ENCODE measurements at places on chromosomes 2 and 18.

GRCh38 chr2:238739668-238740067 lies 108.2 kb upstream of the TWIST2 start:
- DNase-seq = no peak

GRCh38 chr2:62459106-62459505 lies 46.9 kb downstream of the TMEM17 start:
- no peak for DNase-seq

DNA sequence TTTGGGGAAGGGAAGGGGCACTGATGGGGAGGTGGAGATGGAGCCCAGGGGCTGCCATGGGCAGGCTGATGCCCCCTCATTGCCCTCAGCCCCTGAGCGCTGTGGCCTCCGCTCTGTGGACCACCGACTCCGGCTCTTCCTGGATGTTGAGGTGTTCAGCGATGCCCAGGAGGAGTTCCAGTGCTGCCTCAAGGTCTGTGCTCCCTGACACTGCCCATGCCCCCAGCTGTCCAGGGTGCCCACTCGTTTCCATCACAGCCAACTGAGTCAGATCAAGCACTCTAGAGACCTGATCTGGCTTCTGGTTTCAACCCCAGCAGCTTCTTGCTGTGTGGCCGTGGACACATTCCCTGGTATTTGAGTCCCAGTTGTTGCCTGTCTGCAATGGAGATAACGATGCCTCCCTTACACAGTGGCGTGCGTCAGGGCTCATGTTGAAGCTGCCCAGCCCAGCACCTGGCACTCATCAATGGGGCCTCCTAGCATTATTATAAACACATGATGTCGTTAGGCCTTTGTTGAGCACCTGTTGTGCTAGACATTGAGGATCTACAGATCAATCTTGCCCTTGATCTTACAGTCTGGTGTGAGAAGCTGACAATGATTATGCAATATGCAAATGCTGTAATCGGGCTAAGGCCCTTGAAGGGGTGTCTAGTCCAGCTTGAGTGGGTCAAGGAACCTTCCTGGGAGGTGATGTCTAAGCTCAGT lies 14.4 kb downstream of the STK11IP start:
- no peak for DNase-seq

- DNase-seq = no peak
These were observed 1.5 kb upstream of the BUB1 start for GRCh38 chr2:110679337-110679707.

- no peak for DNase-seq
These were observed 453.0 kb upstream of the CDH20 start for GRCh38 chr18:60880184-60880583.

DNA sequence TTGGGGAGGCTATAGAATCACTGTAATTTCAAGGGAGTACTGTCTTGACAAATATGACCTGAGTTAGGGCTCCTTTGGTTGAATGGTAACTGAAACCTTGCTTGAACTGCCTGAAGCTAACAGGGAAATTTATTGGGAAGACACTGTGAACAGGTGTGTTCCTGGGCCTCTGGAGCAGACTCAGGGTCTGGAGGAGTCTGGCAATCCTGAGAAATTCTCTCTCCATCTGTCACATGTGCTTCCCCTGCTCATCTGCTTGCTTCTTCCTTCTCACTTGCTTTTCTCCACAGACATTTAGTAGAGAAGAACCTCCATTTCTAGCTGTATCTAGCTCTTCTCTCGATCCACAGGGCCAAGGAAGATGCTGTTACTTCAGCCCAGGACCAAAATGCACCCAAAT lies 476.5 kb downstream of the LRP1B start:
- no peak for DNase-seq

DNA sequence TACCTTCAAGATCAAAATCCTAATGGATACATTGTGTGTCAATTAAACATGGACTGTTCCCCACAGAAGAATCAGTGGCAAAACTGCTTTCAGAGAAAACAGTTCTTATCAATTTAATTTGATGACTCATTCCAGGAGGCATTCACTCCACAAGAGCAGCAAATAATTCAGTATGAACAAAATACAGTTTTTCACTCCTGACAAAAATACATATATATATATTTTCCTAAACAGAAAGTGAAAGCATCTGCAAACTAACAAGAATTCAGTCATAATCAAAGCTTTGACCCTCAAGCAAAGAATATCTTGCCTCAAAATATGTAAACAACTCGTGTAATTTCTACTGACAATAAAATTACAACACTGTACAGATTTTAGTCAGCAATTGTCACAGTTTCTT lies 685.1 kb upstream of the SLC8A1 start:
- no peak for DNase-seq

- DNase-seq = no peak
These were observed at the start of gene SLC40A1 for GRCh38 chr2:189580658-189581353. TSS of gene SLC40A1 (minus strand) at chr2:189580786. CDS start at chr2:189580460, 326 bp downstream.

GRCh38 chr2:114040826-114041225 lies 150.9 kb downstream of the ACTR3 start:
- DNase-seq = no peak

DNA sequence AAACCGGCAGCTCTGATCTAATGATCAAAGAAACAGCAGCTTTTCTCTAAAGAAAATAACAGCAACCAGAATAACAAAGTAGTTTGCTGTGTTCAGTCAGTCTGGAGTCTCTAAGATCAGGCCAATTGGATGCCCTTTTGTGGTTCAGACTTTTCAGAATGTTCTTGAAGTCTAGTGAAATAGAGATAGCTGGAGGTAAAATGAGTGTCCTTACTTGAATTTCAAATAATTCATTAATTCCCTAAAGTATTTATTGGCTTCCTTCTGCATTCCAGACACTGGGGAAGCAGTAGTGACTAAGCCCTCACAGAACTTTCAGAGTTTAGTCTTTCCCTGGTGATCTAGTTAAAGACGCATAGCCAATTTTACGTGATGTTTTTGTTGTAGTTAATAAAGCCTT lies 58.7 kb downstream of the C18orf54 start:
- DNase-seq = no peak

GRCh38 chr2:224938651-224939182 lies 103.6 kb downstream of the DOCK10 start:
- DNase-seq = no peak

DNA sequence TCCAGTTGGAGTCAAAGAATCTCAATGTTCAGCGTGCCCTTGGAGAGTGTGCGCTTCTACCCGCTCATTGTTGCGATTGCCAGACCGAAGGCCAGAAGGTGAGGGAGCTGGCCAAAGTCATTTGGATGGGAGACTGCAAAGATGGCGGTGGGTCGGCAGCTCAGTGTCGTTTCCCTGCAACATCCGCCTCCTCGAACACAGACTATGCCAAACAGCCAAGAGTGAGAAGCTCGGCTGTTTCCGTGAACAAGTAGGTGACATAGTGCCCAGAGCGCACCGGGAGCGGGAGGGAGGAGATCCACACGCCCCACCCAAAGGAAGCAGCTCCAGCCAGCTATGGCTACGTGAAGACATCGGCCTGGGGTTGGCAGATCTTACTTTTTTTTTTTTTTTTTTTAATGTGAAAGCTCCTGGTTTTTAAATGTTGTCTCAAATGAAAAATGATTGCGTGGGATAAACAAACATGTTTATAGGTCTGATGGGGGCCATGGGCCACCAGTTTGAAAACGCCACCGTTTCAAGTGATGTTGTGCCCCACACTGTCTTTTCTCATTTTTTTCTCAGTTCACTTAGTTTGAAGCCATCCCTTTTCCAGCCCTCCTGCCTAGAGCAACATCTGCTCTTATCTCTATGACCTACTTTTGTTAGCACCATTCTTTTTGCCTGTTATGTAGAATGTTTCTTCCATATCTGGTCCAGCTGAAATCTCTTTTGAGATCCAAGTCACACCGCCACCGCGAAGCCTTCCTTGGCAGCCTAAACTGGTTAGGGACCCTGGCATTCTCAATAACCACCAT lies 682.4 kb downstream of the RNF144A start:
- DNase-seq = no peak

- no peak for DNase-seq
These were observed 207.5 kb upstream of the HAAO start for GRCh38 chr2:42999856-43000241.

GRCh38 chr2:196059491-196059960 lies 9.1 kb downstream of the DNAH7 start:
- DNase-seq = no peak

DNA sequence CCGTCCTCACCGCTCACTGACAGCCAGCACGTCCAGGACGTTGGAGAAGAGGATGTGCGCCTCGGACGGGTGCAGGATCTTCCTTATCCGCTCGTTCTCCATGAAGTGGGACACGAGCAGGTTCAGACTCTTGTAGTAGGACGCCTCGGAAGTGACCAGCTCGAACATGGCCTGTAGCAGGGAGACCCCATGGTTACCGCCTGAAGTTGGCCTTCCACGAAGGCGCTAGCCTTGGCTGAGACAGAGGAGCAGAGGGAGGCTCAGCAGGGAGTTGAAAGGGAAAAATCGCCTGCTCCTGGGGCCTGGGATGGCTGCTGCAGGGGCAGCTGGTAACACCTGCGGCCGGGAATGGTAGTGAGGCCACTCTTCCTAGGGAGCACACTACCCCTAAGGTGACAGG lies 24.7 kb downstream of the SNORC start:
- DNase-seq = no peak

DNA sequence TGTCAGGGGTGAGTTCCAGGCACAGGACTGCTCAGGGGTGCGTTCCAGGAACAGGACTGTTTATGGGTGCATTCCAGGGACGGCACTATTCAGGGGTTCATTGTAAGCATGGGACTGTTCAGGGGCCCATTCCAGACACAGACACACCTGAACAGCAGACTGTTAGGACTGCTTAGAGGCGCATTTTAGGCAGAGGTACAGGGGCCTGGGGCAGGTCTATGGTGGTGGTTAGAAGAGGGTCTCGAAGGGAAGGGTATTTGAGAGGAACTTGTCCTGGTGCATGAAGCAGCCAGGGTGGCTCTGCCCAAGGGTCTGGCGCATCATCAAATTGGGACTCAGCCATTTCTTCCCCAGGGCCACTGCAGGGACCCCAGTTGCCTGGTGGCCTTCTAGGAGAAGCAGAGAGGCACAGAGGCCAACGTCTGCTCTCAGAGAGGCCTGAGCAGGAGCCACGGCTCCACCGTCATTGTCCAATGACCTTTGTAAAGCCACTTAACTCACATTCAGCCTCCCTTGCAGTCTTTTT lies 14.8 kb upstream of the MLPH start:
- DNase-seq = no peak

DNA sequence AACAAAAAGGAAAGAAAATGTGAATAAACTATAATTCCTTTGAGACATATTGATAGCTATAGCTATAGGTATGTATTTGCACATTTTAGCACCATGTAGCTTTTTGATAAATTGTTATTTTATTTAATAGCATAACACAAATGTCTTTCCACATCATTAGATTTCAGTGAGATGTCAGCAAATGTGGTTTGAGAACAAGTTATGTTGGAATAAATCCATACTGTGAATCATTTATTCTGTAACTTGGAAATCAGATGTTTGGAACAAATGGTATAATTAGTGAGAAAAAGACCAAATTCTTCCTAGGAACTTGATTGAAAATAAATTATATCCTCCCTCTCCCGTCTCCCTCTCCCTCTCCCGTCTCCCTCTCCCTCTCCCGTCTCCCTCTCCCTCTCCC lies 62.8 kb downstream of the NABP1 start:
- no peak for DNase-seq

- no peak for DNase-seq
These were observed 48.9 kb downstream of the LAMA3 start for GRCh38 chr18:23738151-23738550.

DNA sequence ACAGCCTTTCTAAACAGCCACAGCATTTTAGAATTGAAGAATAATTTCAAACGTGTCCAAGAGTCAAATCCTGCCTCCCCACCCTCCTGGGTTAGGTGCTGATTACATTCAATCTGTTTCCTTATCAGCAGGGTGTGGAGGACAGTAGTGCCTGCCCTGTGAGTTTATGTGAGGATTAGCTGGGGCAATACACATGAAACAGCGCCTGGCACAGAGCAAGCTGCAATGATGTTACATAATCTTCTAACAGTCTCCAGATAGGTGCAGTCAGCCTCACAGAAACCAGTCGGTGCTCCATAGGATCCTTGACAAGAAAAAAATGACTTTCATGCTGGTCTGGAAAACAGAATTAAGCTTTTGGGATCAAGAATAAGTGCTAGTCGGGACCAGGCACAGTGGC lies 91.7 kb upstream of the ITGA6 start:
- no peak for DNase-seq

GRCh38 chr18:42048158-42048557 lies 93.1 kb downstream of the PIK3C3 start:
- DNase-seq = no peak

DNA sequence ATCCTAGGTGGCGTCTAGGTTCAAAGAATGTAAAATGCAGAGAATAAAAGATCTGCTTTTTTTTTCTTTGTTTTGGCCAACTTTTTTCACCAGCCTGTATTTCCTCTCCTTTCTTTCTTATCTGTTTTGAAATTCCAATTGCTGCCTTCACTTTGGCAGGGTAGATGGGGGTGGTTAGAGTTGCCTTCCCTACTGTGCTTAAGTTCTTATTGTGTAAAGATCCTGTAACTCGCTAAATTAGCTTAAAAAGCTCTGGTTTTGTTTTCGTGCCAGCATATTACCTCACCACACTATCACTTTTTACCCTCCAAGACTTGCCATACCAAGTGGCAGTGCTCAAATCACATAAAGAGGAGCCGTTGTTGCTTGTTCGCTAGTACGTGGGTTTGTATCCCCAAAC lies 921.7 kb downstream of the DPP10 start:
- DNase-seq = no peak

DNA sequence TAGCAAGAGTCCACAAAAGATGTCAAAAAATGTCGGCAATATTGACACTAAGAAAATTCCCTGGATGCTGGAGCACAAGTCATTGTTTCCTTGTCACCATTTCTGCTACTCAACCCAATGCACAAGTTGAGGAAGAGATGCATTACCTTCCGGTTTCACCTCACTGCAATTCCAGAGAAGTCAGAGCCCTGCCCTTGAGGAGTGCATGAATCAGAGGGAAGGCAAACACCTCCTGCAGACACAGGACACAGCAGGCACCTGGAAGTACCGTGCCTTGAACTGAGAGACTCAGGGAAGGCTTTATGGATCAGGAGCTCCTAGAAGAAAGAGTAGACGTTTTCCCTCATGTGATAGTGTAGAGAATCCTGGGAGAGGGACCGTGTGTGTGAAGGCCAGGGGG lies 62.7 kb upstream of the ARL4C start:
- DNase-seq = no peak

GRCh38 chr18:10659000-10659399 lies 133.2 kb downstream of the NAPG start:
- no peak for DNase-seq

DNA sequence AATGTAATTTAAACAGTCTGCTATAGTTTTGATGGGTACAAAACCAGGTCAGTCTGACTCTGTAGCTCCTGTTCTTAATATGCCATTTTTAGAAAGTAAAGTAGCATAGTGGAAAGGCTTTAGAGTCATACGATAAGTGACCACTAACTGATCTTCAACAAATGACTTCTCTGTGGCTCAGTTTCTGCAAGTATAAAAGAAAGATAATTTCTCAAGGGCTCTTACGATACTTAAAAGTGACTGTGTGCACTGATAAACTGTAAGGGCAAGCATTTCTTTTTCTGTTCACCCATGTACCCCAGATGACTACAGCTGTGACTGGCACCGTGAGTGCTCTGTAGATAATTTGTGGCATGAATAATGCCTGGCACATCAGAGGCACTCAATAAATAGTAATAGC lies 178.7 kb downstream of the LCLAT1 start:
- no peak for DNase-seq

- DNase-seq = no peak
These were observed 16.9 kb upstream of the CD28 start for GRCh38 chr2:203689426-203690116.

GRCh38 chr2:173252581-173252980 lies 102.1 kb upstream of the CDCA7 start:
- no peak for DNase-seq

Measured in H54 (cell line).